ENCODE measurements at places on chromosomes 7 and 10. TPM values are rescaled to one million over a fixed set of nuclear protein-coding genes. Genes with fewer than 3 reads are reported as not detected.
A peak's percentile ranks its signal among the peaks of the same experiment; 100 is the strongest.

- DNase-seq = no peak
Measured at GRCh38 chr10:780536-781524, 91.4 kb upstream of the DIP2C start.

- DNase-seq = no peak
Measured at GRCh38 chr7:83365746-83366145, 203.1 kb upstream of the PCLO start.

- no peak for DNase-seq
Measured at GRCh38 chr10:7915923-7916536, 97.7 kb downstream of the TAF3 start.

DNA sequence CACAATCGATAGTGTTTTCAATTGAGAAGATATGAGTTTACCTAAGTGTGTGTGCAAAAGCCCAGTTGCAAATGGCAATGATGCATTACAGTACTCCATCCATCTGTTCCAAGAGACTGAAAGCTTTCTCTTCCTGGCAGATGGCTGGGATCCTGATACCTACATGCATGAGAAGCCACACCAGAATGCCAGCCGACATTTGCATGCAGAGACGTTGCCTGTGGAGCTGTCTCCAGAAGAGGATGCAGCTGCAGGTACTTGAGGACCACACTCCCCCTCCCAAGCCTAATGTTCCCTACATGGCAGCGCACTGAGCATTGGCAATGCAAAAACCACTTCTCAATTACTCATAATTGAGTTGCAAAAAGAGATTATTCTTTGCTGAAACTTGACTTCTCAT is 332.1 kb downstream of the WDR11 start:
- DNase-seq = no peak

DNA sequence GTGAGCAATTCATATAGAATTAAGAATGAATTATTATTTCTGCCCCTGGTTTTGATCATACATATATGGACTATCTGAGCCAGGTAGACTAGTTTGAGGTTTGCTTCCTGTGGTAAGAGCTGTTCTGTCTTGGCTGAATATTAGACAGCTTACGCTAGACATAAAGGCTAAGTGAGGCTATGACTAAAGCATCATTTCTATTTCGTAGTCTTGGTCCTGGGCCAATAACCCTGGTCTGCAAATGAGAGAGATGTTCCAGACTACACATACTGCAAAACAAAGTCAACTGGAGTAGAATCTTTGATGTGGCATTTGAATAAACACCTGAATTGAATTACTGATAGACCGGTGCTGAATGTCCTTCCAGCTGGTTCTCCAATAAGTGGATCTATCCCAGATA is 40.8 kb upstream of the CACNB2 start:
- no peak for DNase-seq

DNA sequence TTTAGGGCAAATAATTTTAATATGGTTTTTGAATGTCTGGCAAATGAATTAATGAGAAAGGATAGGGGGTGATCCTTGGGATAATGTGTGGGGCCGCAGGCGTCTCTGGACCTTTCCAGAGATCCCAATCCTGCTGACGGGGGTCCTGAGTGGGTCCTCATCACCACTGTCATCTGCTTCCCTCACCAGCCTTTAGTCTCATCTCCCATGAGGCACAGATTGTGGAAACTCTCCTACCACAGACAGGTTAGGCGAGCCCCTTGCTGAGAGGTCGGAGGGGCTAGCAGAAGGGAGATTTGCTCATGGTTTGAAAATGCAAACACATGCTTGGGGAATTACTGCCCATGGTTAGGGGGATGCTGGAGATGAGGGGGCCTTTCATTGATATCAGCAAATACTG is 484.6 kb downstream of the RPS24 start:
- no peak for DNase-seq

DNA sequence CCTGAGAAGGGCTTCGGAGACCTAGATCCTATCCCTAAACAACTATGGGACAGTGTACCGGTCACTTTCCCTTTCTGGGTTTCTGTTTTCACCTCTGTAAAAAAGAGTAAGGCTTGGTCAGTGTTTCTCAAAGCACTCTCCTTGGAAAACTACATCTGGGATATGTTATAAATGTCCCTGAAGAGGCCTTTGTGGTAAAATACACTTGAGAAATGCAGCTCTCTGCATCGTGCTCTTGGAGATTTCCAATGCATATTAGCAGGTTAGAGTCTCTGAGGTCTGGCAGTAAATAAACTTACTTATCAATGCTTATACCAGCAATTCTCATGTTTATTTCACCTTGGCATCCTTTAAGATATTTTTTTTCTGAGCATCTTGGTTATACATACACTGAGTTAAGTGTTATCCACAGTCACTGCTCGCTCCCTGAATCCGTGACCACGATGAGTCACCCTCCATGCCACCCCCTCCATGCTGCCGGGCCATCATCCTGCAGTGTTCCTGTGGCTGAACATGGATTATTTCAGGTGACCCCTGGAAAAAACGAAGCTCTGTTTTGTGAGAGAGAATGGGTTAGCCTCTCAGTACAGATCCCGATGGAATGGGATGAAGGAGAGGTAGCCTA is 3.3 kb upstream of the TBXAS1 start:
- DNase-seq = peak; percentile 19

DNA sequence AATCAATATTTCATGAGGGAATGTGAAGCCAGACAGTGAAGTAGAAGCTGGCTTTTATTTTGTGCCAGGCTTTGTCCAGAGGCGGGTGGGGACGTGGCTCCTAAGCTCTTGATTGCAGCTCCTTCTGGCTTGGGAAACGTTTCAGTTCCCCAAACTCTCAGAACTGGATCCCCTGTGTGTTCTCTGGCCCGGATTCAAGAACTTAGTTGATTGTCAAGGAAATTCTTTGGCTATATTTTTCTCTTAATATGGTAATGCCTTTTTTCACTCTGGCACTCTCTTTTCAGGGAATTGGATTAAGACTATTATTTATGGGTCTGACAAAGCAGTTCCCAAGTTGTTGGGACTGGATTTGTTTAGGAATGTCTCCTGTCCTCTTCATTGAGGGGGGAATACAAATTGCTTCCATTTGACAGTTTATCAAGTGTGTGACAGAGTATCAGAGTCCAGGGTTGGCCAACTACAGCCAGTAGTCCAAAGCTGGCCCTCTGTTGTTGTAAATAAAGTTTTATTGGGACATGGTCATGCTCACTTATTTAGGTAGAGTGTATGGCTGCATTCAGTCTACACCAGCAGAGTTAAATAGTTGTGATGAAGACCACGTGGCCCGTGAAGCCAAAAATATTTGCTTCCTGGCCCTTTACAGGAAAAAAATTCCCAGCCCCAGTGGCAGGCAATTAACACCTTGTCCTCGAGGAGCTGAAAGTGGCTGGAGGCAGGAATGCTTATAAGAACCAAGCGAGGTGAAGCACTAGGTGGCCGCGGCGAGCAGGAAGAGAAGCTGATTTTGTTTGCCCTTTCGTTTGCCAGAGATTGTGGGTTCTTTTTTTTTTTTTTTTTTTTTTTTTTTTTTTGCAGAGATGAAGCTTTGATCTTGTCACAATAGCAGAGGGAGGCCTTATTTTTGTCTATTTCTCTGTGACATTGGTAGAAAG is 34.3 kb downstream of the HTRA1 start:
- no peak for DNase-seq

DNA sequence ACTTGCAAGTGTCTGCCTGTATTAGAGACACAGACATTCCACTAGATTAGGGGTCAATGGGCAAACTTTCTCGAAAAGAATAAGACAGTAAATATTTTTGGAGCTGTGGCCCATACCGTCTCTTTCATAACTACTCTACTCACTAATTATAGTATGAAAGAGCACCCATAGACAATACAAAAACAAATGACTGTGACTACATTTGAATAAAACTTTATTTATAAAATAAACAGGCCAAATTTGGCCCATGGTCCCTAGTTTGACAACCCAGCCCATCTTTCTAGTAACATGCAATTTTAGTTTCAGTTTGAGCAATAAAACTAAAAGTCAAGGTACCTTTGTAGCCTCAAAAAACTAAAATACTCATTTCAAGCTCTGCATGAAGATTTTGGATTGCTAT is 294.6 kb downstream of the PARD3 start:
- DNase-seq = no peak

DNA sequence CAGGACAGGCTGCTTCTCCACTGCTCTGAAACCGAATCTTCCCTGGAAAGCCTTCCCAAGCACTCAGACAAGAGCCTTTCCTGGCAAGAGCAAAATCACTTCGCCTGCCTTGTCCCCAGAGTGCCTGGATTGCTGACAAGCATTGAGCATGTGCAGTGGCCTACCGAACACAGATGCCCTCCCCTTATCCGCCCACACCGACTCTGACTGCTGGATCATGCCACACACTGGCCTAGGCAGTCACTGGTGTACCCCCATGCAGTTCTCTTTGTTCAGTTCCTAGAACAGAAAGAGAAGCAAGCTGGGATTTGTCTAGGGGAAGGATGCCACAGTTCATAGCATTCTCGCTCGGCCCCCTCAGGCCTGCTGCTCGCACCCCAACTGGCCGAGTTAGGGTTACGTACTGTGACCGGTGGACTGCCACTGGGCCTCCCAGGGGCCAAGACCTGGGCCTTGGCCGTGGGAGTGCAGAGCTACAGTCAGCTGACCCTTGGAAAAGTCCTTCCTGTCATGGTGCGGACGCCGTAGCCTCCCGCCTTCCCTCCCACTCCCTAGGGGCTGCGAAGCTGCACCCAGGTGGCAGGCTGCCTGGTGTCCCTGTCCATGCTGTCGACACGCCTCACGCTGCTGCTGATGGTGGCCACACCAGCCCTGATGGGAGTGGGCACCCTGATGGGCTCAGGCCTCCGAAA is 6.9 kb downstream of the ABCB8 start:
- no peak for DNase-seq

DNA sequence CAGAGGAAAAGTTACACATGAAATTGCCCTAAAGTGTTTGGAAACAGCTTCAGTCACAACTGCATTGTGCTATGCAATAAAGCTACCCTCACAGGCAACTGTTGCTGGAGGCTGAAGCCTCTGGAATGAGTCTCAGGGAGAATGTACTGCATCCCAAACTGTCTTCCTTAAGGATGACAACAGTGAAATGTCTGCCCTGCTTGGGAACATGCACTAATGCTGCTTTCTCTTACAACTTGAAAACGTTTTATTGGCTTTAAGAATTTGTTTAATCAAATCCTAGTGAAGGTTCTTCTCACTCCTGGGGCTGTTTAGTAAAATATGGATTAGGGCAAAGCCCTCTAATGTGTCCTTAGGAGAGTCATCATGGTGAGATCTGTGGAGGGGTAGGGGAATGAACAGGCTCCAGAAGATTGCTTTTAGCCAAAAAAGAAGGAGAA is 215.4 kb downstream of the TWIST1 start:
- peak; percentile 34 for DNase-seq

The FGFR2 gene
- total RNA-seq = 45.9 TPM

The IRF5 gene
- 0.16 TPM for total RNA-seq

The ECHS1 gene
- 65.7 TPM for total RNA-seq

The TBXAS1 gene
- total RNA-seq = 3.2 TPM

The CNNM1 gene
- total RNA-seq = not detected

The SP8 gene
- 2.5 TPM for total RNA-seq

The DKK1 gene
- total RNA-seq = 0.56 TPM

The MYO1G gene
- total RNA-seq = 0.30 TPM

The TUBB8 gene
- total RNA-seq = not detected

The CPED1 gene
- 4.4 TPM for total RNA-seq

The RABGEF1 gene
- total RNA-seq = 24.7 TPM

The CEP55 gene
- total RNA-seq = 43.2 TPM

The CHAT gene
- total RNA-seq = not detected

Data from SJCRH30 (cell line).